ENCODE measurements at places on chromosomes 7 and 10.

DNA sequence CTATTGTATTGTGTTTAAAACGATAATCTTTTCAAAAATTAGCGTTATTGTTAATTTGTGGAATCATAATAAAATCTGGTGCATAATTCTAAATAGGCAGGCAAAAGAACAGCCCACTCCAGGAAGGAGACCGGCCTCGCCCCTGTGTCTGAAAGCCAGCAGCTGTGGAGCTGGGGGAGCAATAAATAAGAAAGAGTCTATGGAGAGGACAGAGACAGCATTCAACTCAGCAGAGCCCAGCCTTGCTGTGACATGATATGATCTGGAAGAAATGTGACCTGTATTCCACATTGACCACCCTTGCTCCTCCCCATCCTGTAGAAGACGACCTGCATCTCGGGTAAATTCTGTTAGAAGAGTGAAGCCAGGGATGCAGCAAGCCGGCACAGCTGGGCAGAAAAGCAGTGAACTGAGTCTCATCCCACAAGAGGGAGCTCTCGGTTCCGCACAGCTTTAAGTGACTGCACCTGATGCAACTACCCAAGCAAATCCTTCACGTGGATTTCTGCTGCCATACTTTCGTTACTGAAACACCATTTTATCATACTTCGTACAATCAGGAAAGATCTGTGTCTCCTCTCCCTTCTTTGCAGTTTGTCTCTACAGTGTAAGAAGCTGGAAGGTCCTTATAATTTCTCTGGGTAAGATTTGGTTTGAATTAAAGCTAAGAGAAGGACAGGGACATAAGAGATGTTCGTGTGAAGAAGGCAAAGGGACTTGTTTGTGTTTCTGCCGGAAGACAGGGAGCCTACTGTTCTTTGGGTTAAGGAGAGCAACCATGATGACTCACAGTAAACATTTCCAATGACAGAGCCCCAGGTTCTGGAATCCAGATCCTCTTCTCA, 427.1 kb downstream of the GPAM start:
- no peak for DNase-seq

DNA sequence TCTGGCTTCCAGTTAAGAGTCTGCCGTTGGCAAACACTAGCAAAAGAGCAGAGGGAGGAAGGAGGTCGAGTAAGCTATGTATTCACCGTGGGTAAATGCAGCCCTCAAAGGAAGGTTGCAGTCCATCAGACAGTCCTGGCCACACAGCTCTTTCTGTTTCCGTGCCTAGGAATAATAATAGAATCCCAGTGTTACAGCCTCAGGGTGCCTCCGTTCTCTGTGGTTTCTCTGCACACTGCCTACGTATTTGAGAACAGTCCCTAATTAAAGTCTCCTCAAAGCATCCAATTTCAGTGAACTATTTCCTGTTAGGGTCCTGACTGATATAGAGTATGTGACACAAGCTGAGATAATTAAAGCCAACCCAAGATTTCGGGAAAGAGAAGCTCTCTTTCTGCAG, 176.7 kb downstream of the GPAM start:
- no peak for DNase-seq

- DNase-seq, result no peak
Measured at GRCh38 chr10:126525326-126525725, 137.0 kb upstream of the ADAM12 start.

- no peak for DNase-seq
Measured at GRCh38 chr10:113097036-113097435, 147.0 kb downstream of the TCF7L2 start.

GRCh38 chr7:29565224-29565630, 1.6 kb downstream of the PRR15 start:
- DNase-seq, result no peak

DNA sequence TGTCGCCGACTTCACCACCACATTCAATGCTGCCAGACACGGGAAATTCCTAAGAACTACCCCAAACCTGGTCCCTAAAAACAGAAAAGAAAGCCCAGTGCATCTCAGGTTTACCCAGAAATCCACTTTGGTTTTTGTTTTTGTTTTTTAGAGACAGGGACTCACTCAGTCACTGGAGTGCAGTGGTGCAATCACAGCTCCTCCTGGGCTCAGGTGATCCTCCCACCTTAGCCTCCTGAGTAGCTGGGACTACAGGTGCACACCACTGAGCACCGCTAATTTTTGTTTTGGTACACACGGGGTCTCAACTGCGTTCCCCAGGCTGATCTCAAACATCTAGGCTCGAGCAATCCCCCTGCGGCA, 22.8 kb downstream of the MAD1L1 start:
- no peak for DNase-seq

GRCh38 chr7:145737617-145738016, 379.0 kb upstream of the CNTNAP2 start:
- no peak for DNase-seq

GRCh38 chr10:23912884-23913404, 296.0 kb upstream of the KIAA1217 start:
- no peak for DNase-seq

- no peak for DNase-seq
Measured at GRCh38 chr10:17989908-17990767, 38.4 kb downstream of the SLC39A12 start.

DNA sequence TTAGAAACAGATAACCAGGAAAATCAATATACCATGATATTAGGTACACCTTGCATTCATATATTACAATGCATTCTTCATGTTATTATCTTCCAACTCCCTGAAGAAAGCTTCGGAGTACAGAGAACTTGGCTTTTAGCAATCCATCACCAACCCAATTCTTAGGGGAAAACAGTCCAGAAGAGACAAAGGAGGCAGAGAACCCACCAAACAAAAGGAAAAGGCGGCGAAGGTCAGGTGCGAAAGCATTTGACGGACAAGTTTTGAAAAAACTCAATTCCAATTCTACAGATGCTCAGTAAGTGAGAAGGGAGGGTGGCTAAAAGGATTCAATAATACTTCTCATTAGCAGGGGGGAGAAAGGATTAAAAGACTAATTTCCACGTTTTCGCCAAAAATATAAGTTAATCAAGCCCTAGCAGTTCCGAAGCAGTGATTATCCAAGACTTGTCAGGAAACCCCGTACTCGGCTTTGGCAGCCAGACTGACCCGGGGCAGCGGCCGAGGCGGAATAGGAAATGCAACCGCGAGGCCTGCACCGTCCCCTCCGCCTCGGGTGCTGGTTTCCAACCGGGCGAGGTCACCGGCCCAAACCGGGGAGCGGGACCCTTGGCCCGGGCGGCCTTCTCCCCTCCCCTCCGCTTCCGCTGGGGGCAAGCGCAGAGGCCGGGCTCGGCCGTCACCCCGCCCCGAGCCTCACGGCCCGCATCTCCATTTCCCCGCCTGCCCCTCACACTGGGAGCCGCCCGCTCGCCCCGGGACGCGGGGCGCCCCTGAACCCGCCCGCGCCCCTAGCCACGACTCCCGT, 747 bp downstream of the GDI2 start:
- DNase-seq, result peak; percentile 3

- DNase-seq, result no peak
Measured at GRCh38 chr7:83155407-83155806, 7.3 kb downstream of the PCLO start.

DNA sequence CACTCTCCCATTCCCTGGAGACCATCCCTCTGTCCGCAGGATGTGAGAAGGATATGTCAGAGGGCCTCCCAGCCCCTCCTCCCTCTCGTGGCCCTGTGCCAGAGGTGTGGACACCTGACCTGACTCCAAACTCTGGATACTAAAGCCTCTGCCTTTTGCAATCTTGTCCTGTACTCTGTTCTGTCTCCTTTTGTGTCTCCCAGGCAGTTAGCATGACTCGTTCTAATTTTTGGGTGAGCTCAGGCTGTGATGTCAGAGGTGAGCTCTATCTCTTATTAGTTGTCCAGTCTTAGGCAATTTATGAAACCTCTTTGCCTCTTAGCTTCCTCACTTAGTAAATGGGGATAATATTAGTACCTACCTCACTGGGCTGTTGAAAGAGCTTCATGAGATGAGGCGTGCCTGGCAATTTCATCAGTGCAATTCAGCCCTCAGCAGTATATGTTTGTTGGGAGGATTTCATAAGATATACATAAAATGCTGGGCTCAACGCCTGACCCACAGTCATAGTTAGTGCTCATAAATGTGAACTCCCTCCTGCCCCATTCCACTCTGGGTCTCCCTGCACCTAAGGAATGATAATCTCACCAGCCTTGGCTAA, 10.9 kb downstream of the MARVELD1 start:
- DNase-seq, result no peak

DNA sequence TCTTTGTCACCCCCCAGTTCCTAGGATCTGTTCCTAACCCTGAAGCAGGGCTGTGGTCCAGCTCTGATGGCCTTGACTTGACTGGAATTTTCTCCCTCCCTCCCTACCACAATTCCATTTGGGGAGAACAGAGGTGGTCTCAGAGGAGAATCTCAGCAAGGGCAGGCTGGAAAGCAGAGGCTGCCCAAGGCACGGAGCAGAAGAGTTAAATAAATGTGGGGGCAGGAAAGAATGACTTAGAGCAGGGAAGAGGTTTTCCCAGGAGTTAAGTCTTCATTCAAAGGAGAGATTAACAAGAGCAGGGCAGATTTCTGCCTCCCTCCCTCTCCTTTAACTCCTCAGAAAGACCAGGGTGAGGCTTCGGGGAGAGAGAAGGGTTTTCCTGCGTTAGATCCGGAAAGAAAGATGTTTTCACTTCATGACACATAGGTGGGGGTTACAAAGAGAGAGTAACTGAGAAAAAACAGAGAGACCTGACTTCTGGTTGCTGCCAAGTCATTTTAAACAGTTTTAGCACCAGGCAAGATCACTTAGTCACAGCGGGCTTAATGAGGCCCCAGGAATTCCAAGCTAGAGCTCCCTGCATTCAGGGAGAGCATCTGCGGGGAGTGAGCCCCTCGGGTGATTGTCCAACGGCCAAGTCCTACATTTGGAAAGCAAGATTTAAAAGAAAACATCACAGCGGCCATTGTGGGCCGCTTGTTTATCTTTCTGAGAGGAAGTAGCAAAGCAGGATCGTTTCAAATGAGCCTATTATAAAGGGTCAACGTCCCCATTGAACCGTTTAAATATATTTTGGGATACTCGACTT, 78.7 kb downstream of the ARHGAP22 start:
- no peak for DNase-seq

DNA sequence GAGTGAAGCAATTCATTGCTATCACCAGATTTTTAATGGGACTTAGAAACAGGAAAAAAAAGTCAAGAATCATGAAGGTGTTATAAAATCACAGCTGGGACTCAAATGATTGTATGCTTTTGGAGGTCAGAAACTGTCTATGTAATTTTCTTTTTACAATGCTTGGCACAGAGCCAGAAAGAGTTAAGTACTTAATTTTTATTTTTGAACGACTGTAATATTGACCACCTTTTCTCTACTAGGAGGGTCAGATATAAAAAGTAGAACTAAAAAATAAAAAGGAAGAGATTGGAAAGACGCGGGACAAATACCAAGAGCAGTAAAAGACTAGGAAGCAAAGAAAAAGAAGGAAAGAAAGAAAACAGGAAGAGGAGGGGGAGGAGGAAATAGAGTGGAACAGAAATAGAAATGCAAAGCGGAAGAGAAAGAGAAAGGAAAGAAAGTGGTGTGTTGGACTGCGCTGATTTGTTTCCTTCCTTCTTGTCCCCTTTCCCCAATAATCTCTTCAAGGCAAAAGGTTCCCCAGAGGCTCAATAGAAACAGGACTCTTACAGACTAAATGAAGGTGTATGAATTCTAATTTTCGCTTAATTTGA, 23.2 kb upstream of the C1GALT1 start:
- DNase-seq, result no peak

DNA sequence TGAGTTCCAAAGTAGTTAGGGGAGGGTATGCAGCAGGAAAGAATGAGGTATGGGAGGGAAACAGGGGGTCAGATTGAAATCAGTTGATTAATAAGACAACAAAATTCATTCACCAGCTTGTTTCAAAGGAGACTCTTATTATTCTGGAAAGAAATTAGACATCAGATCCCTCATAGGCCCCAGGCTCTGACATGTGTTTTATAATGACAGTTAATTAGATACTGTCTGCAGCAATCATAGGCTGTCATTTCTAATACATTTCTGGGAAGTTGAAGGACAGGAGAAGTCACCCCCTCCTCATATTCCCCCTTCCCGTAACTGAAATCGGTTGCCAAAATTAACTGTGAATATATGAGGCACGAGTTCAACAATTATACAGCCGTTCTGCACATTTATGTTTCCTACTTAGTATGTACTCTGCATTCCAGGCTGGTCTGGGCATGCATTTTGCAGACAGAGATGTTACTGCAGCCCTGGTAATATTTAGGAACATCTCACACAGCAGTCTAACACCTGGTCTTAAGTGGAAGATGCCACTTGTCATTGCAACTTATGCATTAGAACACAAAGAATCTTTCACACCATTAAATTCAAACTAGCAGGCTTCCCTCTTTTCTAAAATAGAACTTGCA, 355.2 kb upstream of the LRGUK start:
- no peak for DNase-seq

GRCh38 chr7:47537716-47538675, 43.9 kb downstream of the TNS3 start:
- no peak for DNase-seq

DNA sequence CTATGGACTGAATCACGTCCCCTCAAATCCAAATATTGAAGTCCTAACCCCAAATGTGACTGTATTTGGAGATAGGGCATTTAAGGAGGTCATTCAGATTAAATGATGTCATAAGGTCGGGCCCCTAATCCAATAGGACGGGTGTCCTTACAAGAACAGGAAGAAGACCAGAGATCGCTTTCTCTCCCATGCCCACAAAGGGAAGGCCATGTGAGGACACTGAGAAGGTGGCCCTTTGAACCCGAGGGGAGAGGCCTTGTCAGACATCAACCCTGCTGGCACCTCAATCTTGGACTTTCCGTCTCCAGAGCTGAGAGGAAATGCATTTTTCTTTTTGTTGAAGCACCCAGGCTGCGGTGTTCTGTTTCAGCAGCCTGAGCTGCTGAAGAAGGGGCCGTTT, 72.3 kb upstream of the KLF6 start:
- no peak for DNase-seq

DNA sequence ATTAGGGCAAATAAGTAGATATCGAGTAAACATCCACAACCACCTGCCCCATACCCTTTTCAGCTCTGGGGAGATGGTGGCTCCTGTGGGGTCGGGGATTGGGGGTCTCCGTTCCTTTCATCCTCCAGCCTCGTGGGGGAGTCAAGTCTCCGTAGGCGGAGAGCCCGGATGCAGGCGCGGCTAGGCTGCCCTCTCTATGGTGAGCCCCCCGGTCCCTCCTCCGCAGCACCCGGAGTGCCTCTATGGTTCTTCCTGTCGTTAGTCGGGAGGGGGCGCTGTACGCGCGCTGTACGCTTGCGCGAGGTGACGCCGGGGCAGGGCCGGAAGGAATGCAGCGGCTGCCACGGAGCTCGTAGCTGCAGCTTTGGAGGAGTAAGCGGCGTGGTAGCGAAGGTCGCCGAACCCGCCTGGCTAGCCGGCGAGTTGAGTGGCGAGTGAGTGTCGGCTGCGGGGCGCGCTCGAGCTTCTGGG, 14.8 kb upstream of the MMD2 start:
- DNase-seq, result peak; percentile 85

GRCh38 chr7:146206270-146206669, 89.7 kb downstream of the CNTNAP2 start:
- no peak for DNase-seq
